ENCODE measurements at places on chromosomes 5 and 9.
A peak's percentile ranks its signal among the peaks of the same experiment; 100 is the strongest.

GRCh38 chr5:167295681-167296005, 995.8 kb upstream of the WWC1 start:
- no peak overlapping the region for H3K4me3 ChIP-seq
- H3K4me1 ChIP-seq, result peaks cover 6% of the 10 kb centered on the region
- H3K27me3 ChIP-seq, result no peaks in the 10 kb centered on the region
- no peak for DNase-seq

GRCh38 chr9:13508086-13508485, 228.6 kb upstream of the MPDZ start:
- H3K4me1 ChIP-seq, result no peaks in the 10 kb centered on the region
- H3K4me3 ChIP-seq, result no peak overlapping the region
- no peak overlapping the region for H3K27ac ChIP-seq
- DNase-seq, result no peak

DNA sequence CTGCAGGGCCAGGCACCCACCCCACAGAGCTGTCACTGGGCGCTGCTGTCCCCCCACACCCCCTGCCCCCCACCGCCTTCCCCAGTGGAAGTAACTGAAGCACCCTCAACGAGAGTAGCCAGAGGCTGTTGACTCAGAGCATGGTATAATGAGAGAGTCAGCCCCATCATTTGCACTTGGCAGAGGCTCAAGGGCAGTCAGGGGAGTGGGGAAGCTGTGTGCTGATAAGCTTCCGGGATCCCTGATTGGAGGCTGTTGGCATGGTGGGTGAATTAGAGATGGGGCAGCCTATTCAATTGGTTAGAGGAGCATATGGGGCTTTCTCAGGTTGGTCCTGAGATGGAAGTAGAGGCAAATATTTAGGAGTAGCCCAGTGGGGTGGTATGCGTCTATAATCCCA, 77.1 kb upstream of the GOLM1 start:
- no peaks in the 10 kb centered on the region for H3K27me3 ChIP-seq
- H3K4me1 ChIP-seq, result peaks cover 10% of the 10 kb centered on the region
- no peaks in the 10 kb centered on the region for H3K36me3 ChIP-seq
- DNase-seq, result no peak
- H3K27ac ChIP-seq, result no peak overlapping the region
- H3K4me3 ChIP-seq, result no peak overlapping the region

GRCh38 chr5:107894361-107894760, 223.6 kb upstream of the EFNA5 start:
- H3K4me3 ChIP-seq, result no peak overlapping the region
- no peak for DNase-seq
- no peaks in the 10 kb centered on the region for H3K36me3 ChIP-seq
- H3K4me1 ChIP-seq, result no peaks in the 10 kb centered on the region

GRCh38 chr5:145166110-145166509, 669.0 kb downstream of the PRELID2 start:
- H3K27me3 ChIP-seq, result no peaks in the 10 kb centered on the region
- H3K36me3 ChIP-seq, result no peaks in the 10 kb centered on the region
- H3K27ac ChIP-seq, result no peak overlapping the region
- DNase-seq, result peak; percentile 67
